CD4-positive, CD25-positive, alpha-beta regulatory T cell (primary cell): ENCODE measurements at places on chromosomes 3 and 15. TPM values are rescaled to one million over a fixed set of nuclear protein-coding genes. Genes with fewer than 3 reads are reported as not detected.

Gene NT5DC2
- not detected for polyA plus RNA-seq

DNA sequence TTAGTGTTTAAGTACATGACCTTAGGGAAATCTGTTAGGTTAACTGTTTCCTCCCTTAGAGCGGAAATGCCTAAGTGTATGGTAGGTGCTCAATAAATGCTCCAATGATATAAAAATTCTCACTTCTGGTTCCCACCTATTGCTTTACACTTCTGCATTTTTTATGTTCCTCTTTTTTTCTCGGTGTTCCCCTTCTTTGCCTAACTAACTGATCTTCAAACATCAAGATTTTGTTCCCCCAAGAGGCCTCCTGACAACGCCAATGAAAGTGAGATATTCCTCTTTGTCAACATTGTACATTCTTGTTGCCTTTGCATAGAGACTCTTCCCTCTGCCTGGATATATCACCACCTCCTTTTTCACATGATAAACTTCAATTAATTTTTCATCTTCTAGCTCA lies 17.4 kb downstream of the SLC35A5 start:
- H3K4me3 ChIP-seq, result no peak overlapping the region
- no peak for DNase-seq
- no peak overlapping the region for H3K27ac ChIP-seq

GRCh38 chr15:27175472-27176153 lies 204.6 kb downstream of the GABRG3 start:
- H3K4me1 ChIP-seq, result no peaks in the 10 kb centered on the region
- H3K27ac ChIP-seq, result no peak overlapping the region
- H3K4me3 ChIP-seq, result no peak overlapping the region
- no peak for DNase-seq
- no peaks in the 10 kb centered on the region for H3K36me3 ChIP-seq

- H3K4me3 ChIP-seq, result no peak overlapping the region
- no peaks in the 10 kb centered on the region for H3K27me3 ChIP-seq
- H3K36me3 ChIP-seq, result no peaks in the 10 kb centered on the region
- no peak for DNase-seq
- H3K4me1 ChIP-seq, result no peaks in the 10 kb centered on the region
Measured at GRCh38 chr3:7436542-7436941, 575.6 kb downstream of the GRM7 start.

Gene LOXL1
- 7.9 TPM for polyA plus RNA-seq

GRCh38 chr3:56157693-56158362 lies 310.4 kb downstream of the ERC2 start:
- no peak overlapping the region for H3K4me3 ChIP-seq
- H3K36me3 ChIP-seq, result no peaks in the 10 kb centered on the region
- no peaks in the 10 kb centered on the region for H3K27me3 ChIP-seq
- DNase-seq, result no peak
- H3K4me1 ChIP-seq, result no peaks in the 10 kb centered on the region
